ENCODE measurements at places on chromosomes 2 and 18.

GRCh38 chr2:149487189-149487588 lies 100.4 kb downstream of the MMADHC start:
- DNase-seq: no peak

GRCh38 chr2:166240387-166241313 lies 112.8 kb upstream of the SCN1A start:
- DNase-seq: no peak

GRCh38 chr2:63613391-63613901 lies 24.7 kb downstream of the MDH1 start:
- no peak for DNase-seq

GRCh38 chr2:5121642-5122041 lies 570.5 kb upstream of the SOX11 start:
- DNase-seq: no peak

DNA sequence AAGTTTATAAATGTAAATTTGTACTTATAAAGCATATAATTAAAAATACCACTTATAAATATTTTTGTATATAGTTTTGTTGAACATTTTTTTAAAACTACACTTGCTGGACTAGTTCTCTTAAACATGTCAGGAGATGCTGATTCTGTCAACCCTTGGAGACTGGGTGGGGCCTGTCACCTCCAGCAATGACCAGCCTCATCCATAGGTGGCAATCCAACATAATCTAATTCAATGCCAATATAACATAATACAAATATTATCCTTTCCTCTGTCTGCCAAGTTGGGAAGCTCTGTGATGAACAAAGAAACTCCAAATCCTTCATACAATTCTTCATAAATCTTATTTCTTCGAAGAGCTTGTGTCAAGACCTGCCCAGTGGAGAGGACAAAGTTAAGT lies 140.4 kb downstream of the RBMS1 start:
- DNase-seq: no peak

DNA sequence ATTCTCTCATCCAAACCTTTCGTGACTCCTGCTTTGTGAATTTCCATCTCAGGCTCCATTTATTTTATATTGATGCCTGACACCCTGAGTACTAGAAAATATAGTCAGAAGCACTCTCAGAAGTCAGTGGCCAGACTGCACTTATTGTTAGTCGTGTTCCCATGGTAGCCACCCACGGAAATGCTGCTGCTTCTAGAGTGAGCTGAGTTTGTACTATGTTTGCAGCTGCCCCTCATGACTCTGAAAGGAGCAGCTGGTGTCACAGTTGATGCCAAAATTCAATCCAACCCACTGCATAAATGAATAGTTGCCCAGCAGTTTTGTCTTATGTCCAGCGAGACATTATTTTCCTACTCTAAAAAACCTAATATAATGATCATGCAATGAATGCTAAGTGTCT lies 265.2 kb upstream of the SPHKAP start:
- no peak for DNase-seq

DNA sequence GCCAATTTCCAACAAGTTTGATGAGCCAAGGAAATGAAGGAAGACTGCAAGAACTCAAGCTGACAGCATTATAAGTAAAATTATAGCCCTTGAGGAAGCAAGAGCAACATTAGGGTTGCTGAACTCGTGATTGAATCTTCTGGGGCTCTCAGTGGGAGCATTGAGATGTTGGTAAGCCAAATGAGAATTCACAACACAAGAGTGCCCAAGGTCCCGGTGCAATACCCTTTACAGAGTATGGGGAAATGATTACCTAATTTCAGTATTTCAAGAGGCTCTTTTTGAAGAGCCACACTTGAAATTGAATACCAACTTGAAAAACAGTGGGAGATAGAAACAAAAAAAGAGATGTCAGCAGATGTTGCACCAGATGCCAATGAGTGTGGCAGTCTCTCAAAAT lies 554.5 kb downstream of the STK39 start:
- DNase-seq: no peak

DNA sequence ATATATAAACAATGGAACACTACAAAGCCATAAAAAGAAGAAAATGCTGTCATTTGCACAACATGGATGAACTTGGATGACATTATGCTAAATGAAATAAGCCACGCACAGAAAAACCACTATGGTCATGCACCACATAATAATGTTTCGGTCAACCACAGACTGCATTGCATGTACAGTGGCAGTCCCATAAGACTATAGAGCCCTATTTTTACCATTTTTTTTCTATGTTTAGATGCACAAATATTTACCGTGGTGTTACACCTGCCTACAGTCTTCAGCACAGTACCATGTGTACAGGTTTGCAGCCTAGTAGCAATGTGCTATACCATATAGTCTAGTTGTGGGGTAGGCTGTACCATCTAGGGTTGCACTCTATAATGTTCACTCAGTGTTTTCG lies 476.1 kb downstream of the DLGAP1 start:
- DNase-seq: no peak

- no peak for DNase-seq
Observed at GRCh38 chr18:8912348-8913326, 189.9 kb upstream of the NDUFV2 start.

DNA sequence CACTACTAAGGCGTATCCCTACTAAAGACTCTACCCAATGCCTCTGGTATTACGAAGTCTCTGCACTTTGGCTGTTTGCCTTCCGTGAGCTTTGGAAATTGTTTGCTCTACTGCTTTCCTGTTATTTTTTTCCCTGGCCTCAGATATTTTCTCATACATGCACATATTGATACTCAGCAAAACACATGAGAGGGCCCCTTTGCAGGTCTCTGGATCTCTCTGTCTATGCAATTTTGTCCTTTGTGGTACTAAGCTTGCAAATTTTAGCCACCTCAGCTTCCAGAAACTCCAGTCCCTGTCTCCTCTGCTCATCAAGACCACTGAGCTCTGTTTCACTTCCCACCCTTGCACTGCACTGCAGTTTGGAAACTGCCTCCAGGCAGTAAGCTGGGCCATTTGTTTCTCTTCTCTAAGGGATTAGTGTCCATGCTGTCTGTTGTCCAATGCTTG lies 46.6 kb downstream of the TAF1B start:
- no peak for DNase-seq

DNA sequence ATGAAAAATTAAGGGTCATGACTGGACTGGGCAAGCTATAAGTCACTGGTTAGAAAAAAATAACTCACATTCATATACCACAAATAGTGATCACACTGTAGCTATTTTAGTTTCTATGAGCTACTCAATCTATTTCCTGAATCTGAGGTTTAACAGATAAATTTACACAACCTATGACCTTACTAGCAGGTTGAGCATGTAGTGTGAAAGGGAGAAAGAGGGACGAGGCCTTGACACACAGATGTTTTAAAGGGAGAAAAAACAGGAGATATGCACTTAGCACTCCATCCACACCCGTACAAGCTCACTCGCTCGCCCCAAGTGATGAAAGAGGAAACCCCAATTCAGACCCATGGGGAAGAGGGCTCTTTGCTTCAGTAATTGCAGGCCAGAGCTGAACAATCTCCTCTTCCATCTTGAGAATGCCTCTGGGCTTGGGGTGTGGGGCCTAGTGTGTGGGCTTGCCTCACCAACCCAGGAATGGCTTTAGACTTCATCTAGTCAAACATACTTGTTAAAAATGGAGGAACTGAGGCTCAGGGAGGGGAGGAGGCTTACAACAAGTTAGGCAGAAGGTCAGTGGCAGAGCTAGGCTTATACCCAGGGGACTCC lies 10.7 kb downstream of the CYRIA start:
- DNase-seq: no peak

DNA sequence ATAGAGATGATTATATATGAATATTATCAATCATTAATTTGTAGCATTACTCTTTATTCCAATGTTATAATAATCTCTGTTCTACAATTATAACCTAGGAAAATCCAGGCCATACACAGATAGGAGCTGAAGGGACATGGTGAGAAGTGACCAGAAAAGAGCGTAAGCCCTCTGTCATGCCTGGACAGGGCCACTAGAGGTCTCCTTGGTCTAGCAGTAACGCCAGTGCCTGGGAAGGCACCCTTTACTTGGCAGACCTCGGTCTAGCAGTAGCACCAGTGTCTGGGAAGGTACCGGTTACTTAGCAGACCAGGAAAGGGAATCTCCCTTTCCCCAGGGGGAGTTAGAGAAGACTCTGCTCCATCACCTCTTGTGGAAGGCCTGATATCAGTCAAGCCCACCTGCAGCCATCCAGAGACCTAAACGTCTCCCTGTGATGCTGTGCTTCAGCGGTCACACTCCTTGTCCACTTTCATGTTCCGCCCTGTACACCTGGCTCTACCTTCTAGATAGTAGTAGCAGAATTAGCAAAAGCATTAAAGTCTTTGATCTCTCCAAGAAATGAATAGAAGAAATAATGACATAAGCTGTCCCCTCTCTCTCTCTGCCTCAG lies 447.5 kb upstream of the FSIP2 start:
- no peak for DNase-seq

GRCh38 chr2:56047136-56047535 lies 123.6 kb upstream of the EFEMP1 start:
- DNase-seq: no peak

DNA sequence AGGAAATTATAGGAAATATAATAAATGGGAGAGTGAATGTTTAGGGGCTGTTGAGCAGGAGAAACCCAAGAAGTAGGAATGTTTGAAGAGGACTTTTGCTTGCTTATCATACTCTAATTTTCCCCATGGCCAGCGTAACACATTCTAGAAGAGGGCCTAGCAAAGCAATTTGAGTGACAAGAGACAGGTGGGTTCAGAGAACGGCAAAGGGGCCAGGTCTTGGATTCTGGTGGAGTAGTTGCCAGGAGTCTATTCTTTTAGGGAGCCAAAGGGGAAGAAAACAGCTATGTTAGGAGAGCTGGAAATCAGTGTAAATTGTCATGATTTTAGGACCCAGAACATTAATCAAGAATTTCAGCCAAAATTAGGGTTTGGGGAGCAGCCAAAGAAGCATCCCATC lies 96.5 kb downstream of the COL5A2 start:
- no peak for DNase-seq

- no peak for DNase-seq
Observed at GRCh38 chr2:240412975-240413812, 22.3 kb upstream of the GPC1 start.

GRCh38 chr2:217489145-217489960 lies 513.4 kb downstream of the TNS1 start:
- DNase-seq: no peak

DNA sequence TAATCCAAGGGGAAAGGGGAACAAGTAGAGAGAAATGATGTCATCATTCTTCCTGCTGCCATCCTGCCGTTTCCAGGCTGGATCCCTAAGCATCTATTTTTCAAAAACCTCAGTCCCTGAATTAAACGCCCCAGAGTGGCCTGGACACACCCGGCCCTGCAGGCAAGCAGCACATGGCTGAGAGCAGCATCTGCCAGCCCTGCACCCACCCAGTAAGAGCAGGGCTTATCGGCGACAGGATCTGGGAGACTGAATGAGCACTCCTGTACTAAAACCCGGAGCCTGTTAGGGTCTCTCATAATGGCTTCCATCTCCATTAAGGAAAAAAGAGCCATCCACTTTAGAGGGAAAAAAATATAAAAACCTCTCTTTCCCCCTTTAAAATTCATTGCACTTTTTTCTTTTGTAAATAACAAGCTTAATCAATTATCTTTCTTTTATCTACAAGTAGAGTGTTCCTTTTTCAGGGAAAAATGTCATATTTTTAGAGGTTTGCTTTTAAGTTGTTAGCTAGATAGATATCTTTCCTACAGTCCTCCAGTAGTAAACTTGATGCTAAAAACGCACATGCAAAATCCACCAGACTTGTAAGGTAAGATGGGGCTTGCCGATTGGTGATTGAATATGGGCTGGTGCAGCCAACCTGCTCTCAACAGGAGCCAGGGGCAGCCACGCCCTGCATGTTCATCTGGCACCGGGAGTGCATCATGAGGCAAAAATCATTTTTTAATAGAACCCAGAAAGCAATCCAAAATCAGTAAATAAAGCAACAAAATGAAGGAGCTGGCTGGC lies 457.8 kb downstream of the EIPR1 start:
- DNase-seq: no peak

DNA sequence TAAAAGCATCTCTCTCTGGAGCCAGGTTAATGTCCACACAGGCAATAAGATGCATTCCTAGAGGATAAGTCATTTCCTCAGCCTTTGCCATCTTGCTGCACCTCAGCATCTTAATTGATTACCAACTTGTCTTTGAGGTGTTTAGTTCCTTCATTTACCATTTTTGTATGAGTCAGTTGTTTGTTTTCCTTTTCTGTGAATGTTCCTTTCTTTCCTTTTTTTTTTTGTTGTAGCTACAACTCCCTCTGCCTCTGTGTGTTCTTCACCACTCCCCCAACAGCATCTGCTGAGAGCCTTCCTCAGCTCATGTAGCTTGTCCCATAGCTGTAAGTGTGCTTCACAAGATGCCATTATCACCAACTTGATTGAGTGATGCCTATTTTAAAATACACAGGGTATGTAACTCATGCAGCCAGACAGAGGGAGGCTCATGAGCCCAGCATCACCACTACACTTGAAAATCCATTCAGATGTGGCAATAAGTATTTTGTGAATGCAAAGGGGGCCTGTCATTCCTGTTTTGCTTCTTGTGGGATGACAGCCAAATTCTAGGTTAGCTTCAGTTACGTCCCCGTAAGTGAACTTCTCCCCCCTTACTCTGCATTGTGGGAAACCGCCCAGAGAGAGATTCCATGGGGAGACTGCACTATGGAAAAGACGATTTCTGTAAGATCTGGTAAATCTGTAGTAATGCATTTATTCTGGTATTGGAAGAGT lies 315.9 kb upstream of the ZEB2 start:
- DNase-seq: no peak

DNA sequence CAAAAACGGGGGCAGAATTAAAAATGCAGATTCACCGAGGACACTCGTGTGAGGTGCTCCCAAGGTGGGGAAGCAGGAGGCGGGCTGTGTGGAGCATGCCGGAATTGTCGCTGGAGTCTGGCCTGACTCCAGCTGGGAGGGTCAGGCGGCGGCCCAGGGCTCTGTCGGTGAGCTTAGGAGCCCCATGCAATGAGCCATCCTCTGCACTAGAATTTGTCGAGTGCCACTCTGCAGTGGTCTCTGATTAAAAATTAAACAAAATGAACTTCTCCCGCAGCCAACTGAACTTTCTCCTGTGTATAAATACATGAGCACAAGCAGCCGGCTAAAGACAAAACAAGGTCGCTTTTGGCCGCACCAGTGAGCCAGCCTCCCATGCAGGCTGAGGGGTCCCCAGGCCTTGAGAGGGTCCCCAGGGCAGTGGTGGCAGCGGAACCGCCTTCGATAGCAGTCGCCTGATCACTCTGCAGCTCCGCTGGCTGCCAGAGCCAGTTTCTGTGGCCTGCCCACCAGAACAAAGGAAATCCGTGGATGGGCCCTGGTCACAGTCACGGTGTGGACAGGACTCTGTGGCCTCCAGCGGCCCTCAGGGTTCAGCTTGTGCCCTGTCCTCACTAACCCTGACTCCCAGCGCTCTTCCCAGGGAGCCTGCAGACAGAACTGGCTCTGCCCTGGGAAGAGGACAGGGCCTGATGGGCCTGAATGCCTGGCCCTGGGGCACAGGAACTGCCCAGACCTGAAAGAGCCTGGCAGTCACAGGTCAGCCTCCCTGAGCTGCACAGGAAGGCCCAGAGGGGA lies 201.3 kb downstream of the EIPR1 start:
- no peak for DNase-seq

DNA sequence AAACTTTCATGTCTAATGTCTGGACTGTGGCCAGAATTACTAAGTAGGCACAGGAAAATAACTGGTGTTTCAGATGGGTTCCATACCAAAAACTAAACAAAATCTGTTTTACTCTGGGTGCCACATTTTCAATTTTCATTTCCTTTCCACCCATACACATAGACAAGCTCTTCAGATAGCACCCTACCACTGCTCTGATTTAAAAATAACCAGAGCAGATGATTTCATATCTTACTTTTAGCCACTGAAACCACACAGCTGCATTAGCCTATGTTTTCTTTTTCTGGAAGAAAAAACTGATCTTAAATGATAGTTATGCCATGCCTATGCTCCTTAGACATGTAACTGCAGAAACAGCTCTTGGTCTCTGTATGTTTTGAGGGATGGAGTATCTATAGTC lies 647.6 kb downstream of the CPS1 start:
- no peak for DNase-seq

Data from activated CD4-positive, CD25-positive, alpha-beta regulatory T cell treated with anti-CD3 and anti-CD28 coated beads, Interleukin-2, amount 50 U/mL, for 16 hours (primary cell).